ENCODE measurements at places on chromosomes 2 and 18.

GRCh38 chr2:64105670-64106461 lies 38.4 kb downstream of the PELI1 start:
- no peak for DNase-seq

- peak; percentile 92 for DNase-seq
Measured at GRCh38 chr2:7022492-7023385, 105.5 kb downstream of the RNF144A start.

GRCh38 chr2:74831693-74832530 lies 2.0 kb upstream of the HK2 start:
- DNase-seq: peak; percentile 21

DNA sequence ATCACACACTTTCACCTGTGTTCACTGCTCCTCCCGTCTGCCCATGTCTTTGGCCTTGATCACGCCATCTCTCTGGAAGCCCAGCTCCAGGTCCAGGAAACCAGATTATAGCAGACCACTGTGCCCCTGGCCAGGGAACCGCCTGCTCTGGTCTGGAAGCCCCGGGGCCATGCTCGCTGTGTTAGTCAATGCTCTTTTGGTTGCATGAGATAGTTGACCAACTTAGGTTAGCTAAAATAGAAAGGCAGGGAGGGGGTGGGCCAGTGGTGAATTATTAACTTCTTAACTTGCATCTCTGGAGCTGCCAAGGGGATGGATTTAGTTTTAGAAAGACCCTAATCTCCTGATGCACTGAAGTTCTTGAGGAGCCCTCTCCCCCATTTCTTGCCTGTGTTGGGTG lies 232.7 kb downstream of the AGAP1 start:
- no peak for DNase-seq

DNA sequence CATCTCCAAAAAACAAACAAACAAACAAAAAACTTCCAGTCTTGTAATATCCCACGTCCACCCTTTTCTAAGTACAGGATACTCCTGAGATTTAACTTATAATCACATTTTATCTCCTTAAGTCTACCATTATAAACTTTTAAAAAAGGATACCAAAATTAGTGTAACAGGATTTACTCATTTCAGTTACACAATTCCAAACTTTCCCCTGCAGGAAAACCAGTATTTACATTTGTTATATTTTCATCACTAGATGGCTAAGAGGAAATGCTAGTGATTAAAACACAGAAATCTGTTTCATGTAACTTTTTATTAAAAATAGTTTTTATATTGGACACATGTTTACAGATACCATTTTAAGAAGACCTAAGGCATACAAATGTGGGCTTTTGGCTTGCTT lies 27.5 kb downstream of the CFAP36 start:
- DNase-seq: no peak

GRCh38 chr2:29174937-29175336 lies 59.7 kb downstream of the CLIP4 start:
- no peak for DNase-seq

DNA sequence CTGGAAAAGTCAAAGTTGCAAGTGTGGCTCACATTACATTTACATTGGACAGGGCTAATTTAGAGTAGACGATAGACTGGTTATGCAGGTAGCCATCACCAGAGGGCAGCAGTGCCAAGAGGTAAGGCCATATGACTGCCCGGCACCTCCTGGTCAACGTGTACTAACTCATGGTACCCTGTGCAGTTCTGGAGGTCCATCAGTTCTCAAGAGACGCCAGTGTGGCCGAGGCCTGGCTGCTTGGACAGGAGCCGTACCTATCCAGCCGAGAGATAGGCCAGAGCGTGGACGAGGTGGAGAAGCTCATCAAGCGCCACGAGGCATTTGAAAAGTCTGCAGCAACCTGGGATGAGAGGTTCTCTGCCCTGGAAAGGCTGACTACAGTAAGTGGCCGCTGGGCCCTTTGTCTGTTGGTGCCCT lies 65.8 kb upstream of the EML6 start:
- peak; percentile 45 for DNase-seq

- no peak for DNase-seq
Measured at GRCh38 chr18:39434223-39434920, 1868.8 kb upstream of the CELF4 start.
